RPMI8226 (cell line): ENCODE measurements at places on chromosomes 3 and 15.

GRCh38 chr3:169179722-169180121 lies 483.8 kb downstream of the MECOM start:
- no peak for DNase-seq

DNA sequence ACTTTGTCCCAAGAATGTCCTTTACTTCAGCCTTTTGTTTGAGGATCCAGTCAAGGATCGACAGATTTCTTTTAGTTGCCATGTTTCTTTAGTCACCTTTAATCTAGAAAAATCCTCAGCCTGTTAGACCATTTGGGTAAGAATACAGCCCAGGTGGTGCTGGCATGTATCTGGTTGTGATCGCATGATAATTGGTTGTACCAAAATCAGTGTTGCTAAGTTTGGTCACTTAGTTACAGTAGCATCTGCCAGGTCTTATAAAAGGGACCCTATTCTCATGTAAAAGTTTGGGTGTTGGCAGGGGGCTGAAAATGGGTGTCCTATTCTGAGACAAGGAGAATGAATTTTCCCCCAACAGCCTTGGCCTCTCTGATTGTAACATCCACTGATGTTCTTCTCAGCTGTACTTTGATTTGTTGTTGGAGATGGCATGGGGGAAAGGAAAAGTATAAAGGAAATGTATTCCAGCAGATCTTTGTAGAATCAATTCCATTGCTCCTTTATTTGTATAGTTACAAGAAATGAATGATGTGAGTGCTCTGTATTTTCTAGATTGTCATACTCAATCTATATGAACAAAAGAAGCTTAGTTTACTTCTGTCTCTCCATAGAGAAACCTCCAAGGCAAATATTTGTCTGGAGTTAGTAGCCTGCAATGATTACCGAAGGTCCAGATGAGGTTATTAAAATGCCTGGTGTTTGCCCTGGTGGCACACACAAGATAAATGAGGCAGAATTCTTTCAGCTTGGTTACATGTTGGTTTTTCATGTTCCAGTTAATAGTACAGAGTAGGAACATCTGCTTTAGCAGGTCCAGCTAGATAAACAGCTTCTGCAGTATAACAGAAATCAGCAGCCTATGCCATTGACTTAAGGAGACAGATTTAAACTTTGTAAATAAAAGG lies 65.7 kb downstream of the CMTM8 start:
- DNase-seq: no peak

GRCh38 chr3:8198605-8199004 lies 303.0 kb upstream of the LMCD1 start:
- no peak for DNase-seq

GRCh38 chr3:191246630-191247029 lies 47.6 kb downstream of the OSTN start:
- DNase-seq: no peak

DNA sequence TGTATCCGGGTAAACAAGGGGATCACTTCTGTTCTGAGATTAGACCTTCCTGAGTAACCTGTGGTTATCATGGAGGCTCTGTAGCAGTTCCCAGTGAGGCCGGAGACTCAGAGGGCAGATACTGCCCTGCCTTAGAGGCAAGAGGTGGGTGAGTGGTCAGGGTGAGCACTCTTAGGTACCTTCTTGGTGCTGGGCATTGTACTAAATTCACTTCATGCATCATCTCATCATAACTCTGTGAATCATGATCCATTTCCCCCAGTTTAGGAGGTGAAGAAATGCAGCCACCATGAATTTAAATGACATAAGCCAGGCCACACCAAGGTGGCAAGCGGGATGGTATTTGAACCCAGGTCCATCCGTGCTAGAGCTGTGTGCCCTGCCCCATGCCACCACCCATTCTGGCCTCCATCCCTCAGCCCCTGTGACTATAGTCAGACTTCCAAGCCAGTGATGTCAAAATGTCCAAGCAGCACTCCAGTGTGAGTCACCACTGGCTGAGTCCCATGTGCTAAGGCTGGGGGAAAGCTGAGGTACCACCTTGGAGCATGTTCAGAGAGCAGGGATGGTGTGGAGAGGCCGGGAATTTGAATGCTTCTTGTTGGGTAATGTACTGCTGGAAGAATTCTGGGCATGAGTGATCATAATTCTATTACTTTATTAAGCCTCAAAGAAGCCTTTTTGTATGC lies 88.8 kb downstream of the EPHB1 start:
- no peak for DNase-seq

DNA sequence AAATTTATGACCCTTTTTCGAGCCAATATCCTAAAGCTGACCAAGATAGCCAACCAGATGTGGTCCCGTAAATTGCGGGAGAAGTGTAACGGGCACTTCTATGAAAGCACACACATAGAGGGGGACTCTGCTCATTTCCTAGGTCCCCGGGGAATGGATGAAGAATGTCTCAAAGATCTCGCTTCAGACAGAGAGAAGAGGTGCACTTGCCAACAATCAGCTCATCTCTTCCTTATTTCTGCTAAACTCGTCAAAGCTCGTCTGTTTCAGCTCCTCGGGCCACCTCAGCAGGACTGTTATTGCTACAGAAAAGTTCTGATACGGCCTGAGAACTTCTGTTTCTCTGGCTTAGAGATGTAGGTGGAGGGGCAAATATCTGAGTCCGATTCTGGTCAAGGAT lies 71.8 kb downstream of the TM2D3 start:
- DNase-seq: no peak

GRCh38 chr3:106030627-106030963 lies 161.8 kb upstream of the CBLB start:
- DNase-seq: no peak

- DNase-seq: no peak
Observed at GRCh38 chr3:184780981-184781515, 30.9 kb upstream of the VPS8 start.

DNA sequence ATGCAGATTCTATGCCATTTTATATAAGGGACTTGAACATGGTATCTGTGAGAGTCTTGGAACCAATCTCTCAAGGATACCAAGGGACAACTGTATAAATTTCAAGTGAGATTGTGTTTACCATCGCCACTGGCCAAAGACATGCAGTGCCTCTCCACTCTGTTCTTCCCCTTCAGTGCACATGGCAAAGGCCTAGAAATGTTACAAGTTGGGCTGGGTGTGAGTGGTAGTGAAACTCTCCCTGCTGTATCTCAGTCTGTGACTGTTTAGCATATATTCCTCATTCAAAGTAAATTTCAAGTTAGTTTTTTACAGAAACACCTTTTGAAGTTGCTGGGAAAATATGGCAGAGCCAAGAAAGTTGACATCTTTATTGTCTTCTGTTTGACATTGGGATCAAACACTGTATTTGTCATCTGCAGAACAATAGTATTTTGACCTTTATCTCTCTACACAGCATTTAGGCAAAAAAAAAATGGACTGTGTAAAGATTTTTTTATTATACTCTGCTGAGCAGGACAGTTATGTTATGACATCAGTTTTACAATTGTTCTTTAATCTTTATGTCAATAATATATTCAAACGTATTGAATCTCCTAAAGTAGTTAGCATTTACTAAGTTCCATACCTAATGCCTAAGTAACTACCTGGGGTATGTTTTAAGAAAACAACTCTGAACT lies 101.4 kb downstream of the CCNL1 start:
- no peak for DNase-seq

DNA sequence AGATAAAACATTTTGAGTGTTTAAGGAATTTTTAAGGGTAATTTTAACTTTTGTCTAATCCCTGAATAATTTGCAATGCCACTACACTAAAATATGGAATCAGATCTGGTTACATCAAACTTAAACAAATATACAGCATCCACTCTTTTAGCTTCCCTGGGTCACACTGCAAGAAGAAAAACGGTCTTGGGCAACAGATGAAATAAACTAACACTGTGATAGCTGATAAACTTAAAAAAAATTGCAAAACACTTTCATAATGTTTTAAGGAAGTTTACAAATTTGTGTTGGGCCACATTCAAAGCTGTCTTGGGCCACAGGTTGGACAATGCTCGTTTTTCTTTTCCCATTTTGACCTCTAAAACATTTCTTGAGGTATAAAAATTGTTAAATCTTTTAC lies 34.3 kb downstream of the CCDC66 start:
- DNase-seq: no peak

- DNase-seq: no peak
Observed at GRCh38 chr3:9241956-9242355, 7.5 kb downstream of the SRGAP3 start.

- no peak for DNase-seq
Observed at GRCh38 chr3:157335233-157336076, 101.2 kb upstream of the PTX3 start.

DNA sequence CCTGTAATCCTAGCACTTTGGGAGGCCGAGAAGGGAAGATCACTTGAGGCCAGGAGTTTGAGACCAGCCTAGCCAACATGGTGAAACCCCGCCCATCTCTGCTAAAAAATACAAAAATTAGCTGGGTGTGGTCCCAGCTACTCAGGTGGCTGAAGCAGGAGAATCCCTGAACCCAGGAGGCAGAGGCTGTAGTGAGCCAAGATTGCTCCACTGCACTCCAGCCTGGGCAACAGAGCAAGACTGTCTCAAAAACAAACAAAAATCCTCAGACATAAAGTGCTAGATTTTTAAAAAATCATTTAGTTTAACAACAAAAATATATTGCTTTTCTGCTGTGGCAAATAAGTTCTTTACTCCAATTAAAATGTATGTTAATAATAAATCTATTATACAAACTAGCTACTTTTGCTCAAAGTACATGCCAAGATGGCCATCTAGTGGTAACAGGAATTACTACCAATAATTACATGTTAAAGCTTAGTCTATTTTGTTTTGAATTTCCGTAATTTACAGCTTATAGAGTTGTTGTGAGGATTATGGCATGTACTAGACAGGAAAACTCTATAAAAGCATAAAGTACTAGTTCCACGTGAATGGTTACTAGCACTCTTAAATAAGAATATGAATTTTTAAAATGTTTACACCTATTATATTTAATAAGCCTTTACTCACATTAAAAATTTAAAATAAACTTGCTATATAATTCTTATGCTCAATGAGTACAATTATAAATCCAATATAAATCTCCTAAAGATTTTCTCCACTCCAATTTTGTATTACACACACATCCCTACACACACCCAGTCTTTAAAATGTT lies 39.0 kb downstream of the GABPB1 start:
- DNase-seq: peak; percentile 54

GRCh38 chr3:128133273-128133883 lies 9.8 kb upstream of the RUVBL1 start:
- DNase-seq: peak; percentile 22

GRCh38 chr3:129316248-129317013 lies 37.8 kb downstream of the HMCES start:
- DNase-seq: peak; percentile 91

- DNase-seq: no peak
Observed at GRCh38 chr3:147393261-147393942, 12.9 kb downstream of the ZIC4 start.

- DNase-seq: no peak
Observed at GRCh38 chr3:171307046-171307585, 153.1 kb downstream of the TNIK start.

GRCh38 chr3:122167630-122168029 lies 15.8 kb upstream of the CASR start:
- DNase-seq: no peak

DNA sequence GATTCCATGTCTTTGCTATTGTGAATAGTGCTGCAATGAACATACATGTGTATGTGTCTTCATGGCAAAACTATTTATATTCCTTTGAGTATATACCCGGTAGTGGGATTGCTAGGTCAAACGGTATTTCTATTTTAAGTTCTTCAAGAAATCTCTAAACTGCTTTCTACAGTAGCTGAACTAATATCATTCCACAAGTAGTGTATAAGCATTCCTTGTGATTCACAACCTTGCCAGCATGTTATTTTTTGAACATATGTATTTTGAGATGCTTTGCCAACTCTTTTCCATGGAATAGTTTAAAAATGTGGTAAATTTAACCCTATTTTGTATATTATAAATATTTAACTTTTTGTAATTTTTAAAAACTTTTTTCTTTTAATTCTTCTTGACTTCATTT lies 592.7 kb upstream of the NAALADL2 start:
- no peak for DNase-seq

- no peak for DNase-seq
Observed at GRCh38 chr3:109806929-109807328, 469.6 kb upstream of the DPPA4 start.

- DNase-seq: no peak
Observed at GRCh38 chr3:107432646-107433045, 55.4 kb downstream of the CCDC54 start.
